ENCODE measurements at places on chromosomes 5 and 9.

- no peak for DNase-seq
Measured at GRCh38 chr5:39186722-39187539, 32.4 kb downstream of the FYB1 start.

DNA sequence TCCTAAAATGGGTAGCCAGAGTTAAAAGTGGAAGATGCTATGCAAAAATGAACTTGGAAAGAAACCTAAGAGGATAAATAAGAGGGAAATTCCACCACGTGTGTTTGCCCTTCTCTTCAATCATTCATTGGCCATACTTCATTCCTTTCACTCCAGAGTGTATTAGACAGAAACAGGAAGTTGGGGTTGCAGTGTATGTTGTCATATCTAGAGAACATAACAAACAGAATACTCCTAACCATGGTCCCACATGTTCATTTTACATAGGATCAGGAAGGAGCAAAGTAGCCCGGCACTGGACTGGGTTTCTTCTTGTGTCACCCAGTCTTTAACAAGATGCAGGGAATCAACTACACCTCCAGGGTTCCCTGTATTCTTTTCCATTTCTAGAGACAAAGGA, 7.6 kb upstream of the GPBP1 start:
- DNase-seq = no peak

- no peak for DNase-seq
Measured at GRCh38 chr5:114678778-114679177, 316.9 kb downstream of the KCNN2 start.

GRCh38 chr5:1196562-1196961, 4.8 kb upstream of the SLC6A19 start:
- DNase-seq = no peak

DNA sequence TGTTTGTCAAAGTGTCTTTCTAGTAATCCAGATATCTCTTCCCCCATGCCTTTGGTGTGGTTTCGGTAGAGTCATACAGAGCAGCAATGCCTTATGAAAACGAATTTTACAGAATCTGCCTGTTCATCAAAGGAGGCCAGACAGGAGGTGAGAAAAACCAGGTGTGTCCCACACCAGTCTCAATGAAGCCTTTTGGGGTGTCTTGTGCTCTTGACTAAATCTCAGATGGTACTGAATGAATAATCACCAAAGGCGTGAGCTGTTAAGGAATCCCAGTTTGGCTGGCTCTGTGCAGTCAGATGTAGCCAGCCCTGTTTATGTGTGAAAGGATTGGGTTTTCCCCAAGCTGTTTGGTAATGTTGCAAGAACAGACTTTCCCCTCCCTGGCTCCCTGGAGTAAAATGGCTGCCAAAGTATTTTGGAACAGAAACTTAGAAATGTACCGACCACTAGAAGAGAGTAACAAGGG, 70.8 kb upstream of the CDKN2B start:
- peak; percentile 2 for DNase-seq

- peak; percentile 7 for DNase-seq
Measured at GRCh38 chr5:143594902-143595818, 191.7 kb upstream of the NR3C1 start.

DNA sequence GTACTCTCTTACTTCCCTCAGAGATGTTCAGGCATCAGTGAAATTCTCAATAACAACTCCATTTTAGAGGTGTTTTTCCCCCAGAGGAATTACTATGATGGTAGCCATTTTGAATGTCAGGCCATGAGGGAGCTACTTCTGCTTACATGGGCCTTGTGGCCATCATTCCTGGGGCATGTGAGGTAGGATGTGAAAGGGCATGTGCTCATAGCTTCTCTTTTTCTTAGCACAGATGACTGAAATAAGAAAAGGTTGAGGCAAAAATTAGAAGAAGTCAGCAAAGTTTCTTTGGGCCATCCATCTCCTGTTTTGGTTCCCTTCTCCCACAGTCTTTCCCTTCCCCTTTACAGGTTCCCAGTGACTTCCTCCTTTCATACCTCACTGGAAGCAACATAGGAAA, 68.8 kb downstream of the FEM1C start:
- no peak for DNase-seq

DNA sequence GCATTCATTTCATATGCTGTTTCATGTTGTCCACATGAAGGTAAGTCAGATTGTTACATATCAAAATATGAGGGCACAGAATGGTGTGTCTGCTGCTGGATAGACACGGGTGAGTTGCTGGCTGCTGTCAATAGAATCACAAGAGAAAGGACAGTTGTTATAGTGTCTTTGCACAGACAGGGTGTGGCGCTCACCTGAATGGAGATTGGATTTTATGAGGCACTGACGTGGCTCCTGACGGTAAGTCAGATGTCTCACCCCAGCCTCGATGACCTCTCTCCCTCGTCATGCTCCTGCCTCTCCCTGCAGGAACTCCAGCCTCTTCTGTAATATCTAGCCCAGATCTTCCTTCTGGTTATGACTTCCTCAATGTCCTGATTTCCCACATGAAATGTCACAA, 75.4 kb upstream of the SELENOP start:
- DNase-seq = no peak

DNA sequence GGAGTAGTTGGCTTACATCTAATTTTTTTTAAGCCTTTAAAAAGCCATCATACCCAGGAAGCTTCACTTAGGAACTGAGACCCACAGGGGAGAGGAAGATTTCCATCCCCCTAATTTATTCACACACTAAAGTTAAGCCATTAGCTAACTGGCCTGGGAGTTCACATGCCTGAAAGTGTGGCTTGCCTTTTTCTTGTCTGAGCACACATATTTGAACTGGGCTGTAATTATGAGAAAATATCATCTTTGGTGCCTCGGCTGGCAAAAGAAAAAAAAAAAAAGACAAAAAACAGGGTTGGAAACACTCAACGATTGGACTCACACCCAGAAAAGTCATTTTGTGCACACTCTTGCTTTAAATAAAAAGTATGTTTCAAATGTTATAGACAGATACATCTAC, 847.3 kb downstream of the MAT2B start:
- DNase-seq = no peak
